ENCODE measurements at places on chromosomes 3 and 15.
A peak's percentile ranks its signal among the peaks of the same experiment; 100 is the strongest.

DNA sequence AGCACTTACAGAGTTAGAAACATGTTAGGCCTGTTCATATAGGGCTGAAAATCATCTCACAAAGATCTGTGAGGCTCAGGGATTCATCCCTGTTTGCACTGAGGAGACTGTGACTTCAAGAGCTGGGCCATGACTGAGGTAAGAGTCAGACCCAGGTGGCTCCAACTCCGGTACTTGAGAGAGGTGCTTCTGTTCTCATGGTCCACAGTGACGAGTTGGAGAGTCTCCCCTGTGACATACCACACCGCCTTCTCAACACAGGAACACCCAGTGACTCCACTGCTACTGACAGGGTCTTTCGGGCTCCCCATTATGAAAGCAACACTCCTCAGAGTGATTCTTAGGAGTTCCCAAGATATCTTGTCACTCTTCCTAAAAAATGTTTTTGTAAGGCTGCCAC is 27.4 kb downstream of the FSTL1 start:
- no peak for DNase-seq

DNA sequence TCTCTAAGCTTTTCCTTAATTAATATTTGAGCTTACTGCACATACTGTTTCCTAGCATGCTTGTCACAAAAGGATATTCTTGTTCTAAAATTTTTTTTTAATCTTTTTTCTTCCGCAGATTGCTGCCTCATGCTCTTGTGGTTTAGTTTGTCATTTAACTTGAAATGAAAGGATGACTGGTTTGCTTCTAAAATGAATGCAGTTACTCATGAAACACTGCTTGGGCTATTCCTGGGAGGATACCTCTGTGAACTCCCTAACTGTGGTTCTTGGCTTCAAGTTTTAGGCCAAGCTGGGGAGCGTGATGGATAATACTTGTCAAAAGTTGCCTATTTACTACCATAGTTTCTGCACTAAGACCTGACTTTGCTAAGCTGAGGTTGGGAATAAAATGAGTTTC is 64.0 kb downstream of the USP13 start:
- no peak for DNase-seq

- DNase-seq = no peak
Observed at GRCh38 chr3:114393367-114394072, 99.7 kb downstream of the TIGIT start.

- DNase-seq = no peak
Observed at GRCh38 chr3:170154569-170155143, 26.9 kb downstream of the PHC3 start.

GRCh38 chr15:63997715-63998442 is 48.4 kb downstream of the DAPK2 start:
- no peak for DNase-seq

DNA sequence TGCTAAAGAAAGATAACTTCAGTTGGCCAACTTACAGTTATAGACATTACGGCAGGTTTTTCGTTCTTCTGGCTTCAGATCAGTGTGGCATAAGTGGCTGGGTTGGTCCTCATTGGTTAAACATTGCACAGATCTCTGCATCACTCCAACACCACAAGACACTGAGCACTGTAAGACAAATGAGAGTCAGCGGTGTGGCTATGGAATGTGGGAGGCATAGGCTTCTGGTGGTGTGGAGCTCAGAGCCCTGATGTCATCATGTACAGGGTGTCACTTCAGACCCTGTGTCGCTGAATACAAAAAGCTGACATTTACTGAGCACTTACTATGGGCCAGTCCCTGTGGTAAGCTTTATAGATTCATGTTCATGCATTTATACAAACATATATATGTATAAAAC is 146.0 kb downstream of the ADAMTS9 start:
- no peak for DNase-seq

DNA sequence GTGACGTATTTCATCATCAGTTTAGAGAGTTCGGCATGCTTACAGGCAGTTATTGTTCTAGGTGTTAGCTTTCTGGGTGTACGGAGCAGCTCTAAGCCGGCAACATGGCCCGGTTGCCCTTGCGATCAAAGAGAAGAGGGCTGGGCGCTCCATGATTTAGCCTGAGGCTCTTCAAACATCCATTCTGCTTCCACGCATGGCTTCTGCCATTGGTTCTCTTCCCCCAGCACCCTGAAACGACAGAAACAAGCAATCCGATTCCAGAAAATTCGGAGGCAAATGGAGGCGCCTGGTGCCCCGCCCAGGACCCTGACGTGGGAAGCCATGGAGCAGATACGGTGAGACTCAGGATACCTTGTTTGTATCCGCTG is 574 bp downstream of the NGRN start:
- peak; percentile 48 for DNase-seq

- no peak for DNase-seq
Observed at GRCh38 chr3:114452256-114452655, 158.4 kb downstream of the TIGIT start.
